ENCODE measurements at places on chromosomes 5 and 9. TPM values are rescaled to one million over a fixed set of nuclear protein-coding genes. Genes with fewer than 3 reads are reported as not detected.

DNA sequence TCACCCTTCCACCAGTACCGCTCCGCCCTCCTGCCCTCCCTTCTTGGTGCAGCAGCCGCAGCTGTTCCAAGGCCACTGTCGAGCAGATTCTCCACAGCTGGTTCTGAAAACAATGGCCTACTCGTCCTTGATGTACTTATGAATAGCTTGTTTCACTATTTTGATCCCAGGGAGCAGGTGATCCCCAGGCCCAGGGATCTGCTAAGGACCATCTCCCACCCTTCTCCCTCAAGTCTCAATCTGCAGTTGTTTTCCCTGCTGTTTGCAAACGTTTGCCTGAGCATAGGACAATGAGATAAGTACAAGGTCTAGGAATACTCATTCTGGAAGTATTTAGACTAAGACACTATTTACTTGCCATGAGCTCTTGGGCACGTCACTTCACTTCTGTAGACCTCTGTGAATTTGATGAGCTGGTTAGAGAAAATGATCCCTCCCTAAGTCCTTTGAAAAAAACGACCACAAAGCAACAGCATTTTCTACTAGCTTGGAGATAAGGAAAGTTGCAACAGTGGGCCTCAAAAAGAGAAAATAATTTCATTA is 1.8 kb downstream of the LURAP1L start:
- DNase-seq, result no peak
- H3K4me3 ChIP-seq, result no peak overlapping the region
- H3K4me1 ChIP-seq, result peaks cover 6% of the 10 kb centered on the region
- H3K27me3 ChIP-seq, result peaks cover 22% of the 10 kb centered on the region
- no peak overlapping the region for H3K27ac ChIP-seq

DNA sequence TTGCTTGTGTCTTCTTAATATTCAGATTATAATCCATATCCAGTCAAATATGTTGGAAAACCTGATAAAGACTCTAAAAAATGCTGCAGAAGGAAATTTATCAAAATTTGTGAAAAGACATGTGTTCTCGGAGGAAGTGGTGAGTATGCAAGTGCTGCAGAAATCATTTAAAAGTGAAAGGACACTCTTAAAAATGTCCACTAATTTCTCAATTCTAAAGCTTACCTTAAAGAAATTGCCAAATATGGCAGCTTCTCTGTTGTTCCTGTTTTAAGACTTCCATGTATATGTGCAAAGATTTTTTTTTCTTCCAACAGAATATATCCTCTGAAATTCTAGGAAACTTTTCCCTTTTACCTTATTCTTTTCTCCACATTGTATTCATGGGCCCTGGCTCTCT is 32.4 kb downstream of the PTCD2 start:
- no peak overlapping the region for H3K4me3 ChIP-seq
- peaks cover 13% of the 10 kb centered on the region for H3K36me3 ChIP-seq
- DNase-seq, result no peak

GRCh38 chr5:131378721-131379541 is 115.1 kb downstream of the CDC42SE2 start:
- peaks cover 48% of the 10 kb centered on the region for H3K36me3 ChIP-seq
- DNase-seq, result no peak
- H3K4me1 ChIP-seq, result peaks cover 81% of the 10 kb centered on the region
- no peaks in the 10 kb centered on the region for H3K27me3 ChIP-seq
- peak overlapping the region; percentile 40 for H3K4me3 ChIP-seq
- peak overlapping the region; percentile 99 for H3K27ac ChIP-seq

DNA sequence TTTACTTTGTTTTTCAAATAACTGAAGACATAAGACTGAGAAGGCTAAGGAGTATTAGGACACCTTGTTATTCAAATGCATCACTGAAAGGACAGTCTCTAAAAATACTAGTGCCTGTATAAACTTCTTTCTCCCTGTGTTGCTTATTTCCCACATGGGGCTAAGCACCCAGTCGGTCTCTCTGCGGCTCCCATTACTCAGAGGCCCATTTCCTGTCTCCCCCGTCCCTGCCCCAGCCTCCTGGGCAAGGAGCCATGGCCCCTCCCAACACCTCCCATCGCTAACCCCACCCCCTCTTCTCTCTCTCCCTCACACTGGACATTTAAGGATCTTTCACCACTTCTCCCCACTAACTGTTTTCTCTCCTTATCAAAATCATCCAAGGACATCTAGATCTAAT is 81.9 kb downstream of the EBF1 start:
- DNase-seq, result peak; percentile 10
- H3K36me3 ChIP-seq, result no peaks in the 10 kb centered on the region
- no peaks in the 10 kb centered on the region for H3K27me3 ChIP-seq
- H3K27ac ChIP-seq, result no peak overlapping the region
- H3K4me3 ChIP-seq, result no peak overlapping the region

NPR3 gene
- total RNA-seq, result 0.16 TPM

DNA sequence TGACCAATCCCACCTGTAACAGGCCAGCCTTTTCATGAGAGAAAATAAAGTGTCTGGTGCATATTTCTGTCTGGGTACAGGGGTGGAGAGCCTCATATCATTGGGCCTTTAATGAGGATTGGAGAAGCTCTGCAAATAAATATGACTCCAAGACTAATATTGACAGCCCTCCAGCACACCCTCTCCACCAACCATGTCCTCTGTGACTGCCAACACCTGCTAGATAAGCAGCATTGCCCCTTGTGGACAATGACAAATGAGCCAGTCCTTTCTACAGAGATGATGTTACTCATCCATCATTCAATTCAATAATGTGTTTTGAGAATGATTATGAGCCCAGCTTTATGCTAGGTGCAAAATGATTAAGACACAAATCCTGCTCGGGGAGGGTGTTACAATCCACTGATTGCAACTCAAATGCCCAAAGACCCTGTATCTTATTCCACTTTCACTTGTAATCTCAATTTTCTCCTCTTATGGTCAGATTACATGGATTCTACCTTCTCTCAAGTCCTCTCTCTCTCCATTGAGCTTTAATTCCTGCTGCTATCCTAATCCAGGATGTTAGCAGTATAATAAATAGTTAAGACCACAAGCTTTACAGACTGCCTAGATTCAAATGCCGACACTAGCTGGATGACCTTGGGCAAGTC is 2.1 kb upstream of the GFRA3 start:
- H3K4me1 ChIP-seq, result peaks cover 9% of the 10 kb centered on the region
- no peak overlapping the region for H3K27ac ChIP-seq
- peaks cover 23% of the 10 kb centered on the region for H3K27me3 ChIP-seq
- H3K4me3 ChIP-seq, result no peak overlapping the region
- DNase-seq, result no peak

TLX3 gene
- not detected for total RNA-seq

MYORG gene
- total RNA-seq, result 4.1 TPM

MARCHF3 gene
- 6.1 TPM for total RNA-seq

DNA sequence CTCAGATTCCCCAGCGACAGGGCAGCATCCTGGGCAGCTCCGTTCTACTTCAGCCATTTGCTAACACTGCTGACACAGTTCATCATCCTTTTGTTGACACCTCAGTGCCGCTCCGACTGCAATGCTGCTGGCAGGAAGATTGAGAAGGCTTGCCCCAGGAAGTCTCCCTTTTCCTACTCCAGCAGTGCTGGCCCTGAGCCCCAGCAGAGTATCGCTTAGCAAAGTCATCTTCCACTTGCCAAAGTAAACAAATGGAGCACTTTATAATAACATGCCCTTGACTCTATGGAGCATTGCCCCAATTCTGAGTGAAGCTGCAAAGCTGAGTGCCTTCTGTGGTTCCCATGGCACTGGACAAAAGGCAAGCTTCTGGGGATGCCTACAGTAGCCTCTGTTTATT is 32.2 kb downstream of the PRLR start:
- DNase-seq, result no peak
- H3K4me1 ChIP-seq, result no peaks in the 10 kb centered on the region
- no peak overlapping the region for H3K27ac ChIP-seq
- no peaks in the 10 kb centered on the region for H3K36me3 ChIP-seq
- no peak overlapping the region for H3K4me3 ChIP-seq

DNA sequence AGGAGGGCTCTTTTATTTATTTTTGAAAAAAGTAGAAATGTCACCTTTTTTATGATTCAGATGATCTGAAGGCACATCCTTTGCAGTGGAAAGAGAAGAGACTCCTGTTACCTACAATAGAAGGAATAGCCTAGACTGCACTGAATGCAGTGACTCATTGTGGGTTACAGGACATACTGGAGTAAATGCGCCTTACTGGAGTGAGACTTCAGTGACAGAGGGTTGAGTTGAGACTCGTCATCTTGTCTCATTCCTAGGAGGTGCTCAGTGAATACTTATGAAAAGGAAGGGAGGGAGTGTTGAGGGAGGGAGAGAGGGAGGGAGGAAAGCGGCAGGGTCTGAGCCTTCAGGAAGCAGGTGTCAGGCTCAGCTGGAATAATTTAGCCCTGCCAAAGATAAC is 25.2 kb downstream of the ANKRA2 start:
- H3K27me3 ChIP-seq, result peaks cover 17% of the 10 kb centered on the region
- H3K36me3 ChIP-seq, result no peaks in the 10 kb centered on the region
- no peak for DNase-seq
- no peak overlapping the region for H3K27ac ChIP-seq

Data from activated CD8-positive, alpha-beta T cell treated with anti-CD3 and anti-CD28 coated beads for 36 hours (primary cell).